ENCODE measurements at places on chromosomes 4 and X.
A peak's percentile ranks its signal among the peaks of the same experiment; 100 is the strongest.

GRCh38 chr4:76430519-76431388 is 4.3 kb upstream of the SHROOM3 start:
- DNase-seq, result no peak

GRCh38 chr4:108110450-108110849 is 58.3 kb downstream of the LEF1 start:
- no peak for DNase-seq

GRCh38 chrX:84340968-84341367 is 153.0 kb upstream of the RPS6KA6 start:
- DNase-seq, result no peak

GRCh38 chr4:152953514-152953913 is 17.4 kb downstream of the FHDC1 start:
- no peak for DNase-seq

DNA sequence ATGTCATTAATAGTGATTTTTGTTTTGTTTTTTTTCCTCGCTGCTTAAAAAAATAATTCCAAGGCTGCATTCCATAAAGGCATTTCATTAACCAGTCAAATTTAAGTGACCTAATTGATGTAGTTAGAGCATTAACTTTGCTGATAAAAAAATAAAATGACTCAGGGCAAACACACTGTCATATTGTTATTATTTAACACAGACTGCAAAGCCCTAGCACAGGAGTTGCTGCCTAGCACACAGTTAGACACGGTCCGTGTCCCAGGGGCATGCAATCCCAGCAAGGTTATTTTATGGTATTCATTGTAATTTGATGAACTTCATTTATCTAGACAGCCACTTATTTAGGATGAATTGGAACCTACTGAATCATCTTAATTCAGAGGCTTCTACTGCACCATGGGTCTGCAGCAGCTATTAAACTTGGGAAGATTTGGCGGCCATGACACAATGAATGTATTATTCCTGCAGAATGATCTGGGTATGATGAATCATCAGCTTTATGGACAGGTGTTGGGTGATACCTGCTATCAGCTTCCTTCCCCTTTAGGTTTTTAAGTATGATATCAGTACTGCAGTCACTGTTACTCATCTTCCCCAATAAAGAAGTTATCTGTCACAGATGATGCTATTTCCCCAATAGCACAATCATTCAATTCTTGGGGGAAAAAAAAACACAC is 182.7 kb downstream of the PPARGC1A start:
- no peak for DNase-seq

DNA sequence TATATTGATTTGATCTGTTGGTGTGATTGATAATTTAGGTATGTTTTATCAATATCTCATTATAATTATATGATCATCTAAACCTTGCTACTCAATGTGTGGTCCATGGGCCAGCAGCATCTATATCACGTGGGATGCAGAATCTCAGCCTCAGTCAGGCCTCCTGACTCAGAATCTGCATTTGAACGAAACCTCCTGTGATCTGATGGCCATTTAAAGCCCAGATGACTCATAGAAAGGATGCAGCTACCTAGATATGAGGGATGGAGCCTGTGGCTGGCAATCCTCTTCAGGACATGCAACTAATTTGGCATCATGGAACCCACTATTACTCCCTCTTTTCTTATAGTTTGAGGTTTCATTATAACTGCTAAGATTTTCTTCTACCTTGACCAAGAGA is 11.3 kb upstream of the CHRNA9 start:
- no peak for DNase-seq

- no peak for DNase-seq
These were observed 7.5 kb upstream of the KLHL5 start for GRCh38 chr4:39054497-39054896.

GRCh38 chr4:151226004-151226932 is 50.7 kb upstream of the PRSS48 start:
- DNase-seq, result no peak

DNA sequence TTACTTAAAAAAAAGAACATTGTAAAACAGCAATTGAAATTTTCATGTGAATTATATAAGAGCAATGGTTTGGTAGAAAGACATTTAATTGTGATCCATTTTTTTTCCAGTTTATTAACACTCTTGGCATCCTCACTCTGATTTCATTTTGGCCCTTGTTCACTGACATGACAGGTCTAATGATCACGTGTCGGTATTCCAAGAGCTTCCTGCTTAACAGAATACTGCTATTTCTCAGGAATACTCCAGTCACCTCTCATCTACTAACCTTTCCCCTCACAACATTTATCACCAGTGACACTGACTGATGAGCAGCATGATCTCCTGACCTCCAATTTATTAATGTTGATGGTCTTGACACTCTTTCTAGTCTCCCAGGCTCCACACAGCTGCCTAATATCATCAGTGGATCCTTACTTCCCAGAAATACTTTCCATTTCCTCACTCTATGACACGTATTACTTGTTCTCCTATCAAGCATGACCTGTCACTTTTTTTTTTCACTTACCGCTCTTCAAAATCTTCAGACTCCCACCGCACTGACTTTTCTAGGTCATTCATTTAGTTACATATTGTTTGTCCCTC is 847.8 kb upstream of the SLIT2 start:
- no peak for DNase-seq

- DNase-seq, result no peak
These were observed 169.9 kb downstream of the CPE start for GRCh38 chr4:165548702-165549101.

DNA sequence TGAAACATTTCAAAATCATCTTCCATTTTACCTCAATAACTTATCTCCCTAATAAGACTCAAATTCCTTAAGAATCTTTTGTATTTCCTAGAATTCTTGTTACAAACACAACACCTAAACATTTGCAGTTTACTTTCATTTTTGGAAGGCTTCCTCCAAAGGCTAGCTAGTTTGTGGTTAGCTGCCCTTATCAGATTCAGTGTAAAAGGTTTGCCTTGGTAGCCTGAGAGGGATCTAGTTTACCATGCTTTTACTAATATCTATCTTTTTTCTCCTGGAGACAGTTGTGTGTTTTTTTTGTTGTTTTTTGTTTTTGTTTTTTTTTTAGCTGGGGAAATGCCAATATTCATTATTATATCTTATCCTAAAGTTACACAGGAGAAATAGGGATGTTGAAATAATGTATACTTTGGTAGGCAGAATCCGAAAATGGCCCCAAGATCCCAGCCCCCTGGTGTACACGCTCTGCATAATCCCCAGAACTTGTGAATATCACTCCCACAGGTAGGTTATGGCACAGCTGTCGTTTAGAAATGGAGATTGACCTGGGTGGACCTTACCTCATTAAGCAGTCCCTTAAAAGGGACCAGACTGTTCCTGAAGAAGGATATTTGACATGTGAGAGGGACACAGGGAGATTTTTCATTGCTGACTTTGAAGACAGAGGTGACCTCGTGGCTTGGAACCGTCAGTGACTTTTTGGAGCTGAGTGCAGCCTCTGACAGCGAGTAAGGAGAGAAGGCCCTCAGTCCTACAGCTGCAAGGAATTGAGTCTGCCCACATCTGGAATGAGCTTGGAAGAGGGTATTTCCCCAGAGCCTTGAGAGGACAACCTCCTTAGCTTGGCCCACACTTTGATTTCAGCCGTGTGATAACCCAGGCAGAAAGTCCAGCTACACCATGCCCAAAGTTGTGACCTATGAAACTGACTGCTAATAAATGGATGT is 33.4 kb downstream of the SEPTIN11 start:
- DNase-seq, result peak; percentile 17

- no peak for DNase-seq
These were observed 2.4 kb upstream of the CXorf66 start for GRCh38 chrX:139967750-139968149.
